Fibroblast of lung (primary cell): ENCODE measurements at places on chromosomes 1 and 21. TPM values are rescaled to one million over a fixed set of nuclear protein-coding genes. Genes with fewer than 3 reads are reported as not detected.

- peaks cover 23% of the 10 kb centered on the region for H3K27me3 ChIP-seq
- no peak overlapping the region for H3K4me3 ChIP-seq
- DNase-seq = no peak
- no peaks in the 10 kb centered on the region for H3K36me3 ChIP-seq
These were observed 49.1 kb downstream of the ELK4 start for GRCh38 chr1:205582471-205583291.

GRCh38 chr1:2214541-2215241 is 13.4 kb upstream of the SKI start:
- peaks cover 23% of the 10 kb centered on the region for H3K4me1 ChIP-seq
- peak overlapping the region; percentile 98 for H3K27ac ChIP-seq
- H3K4me3 ChIP-seq = no peak overlapping the region
- no peaks in the 10 kb centered on the region for H3K36me3 ChIP-seq
- DNase-seq = no peak
- H3K27me3 ChIP-seq = no peaks in the 10 kb centered on the region

- H3K27ac ChIP-seq = no peak overlapping the region
- H3K27me3 ChIP-seq = no peaks in the 10 kb centered on the region
- no peaks in the 10 kb centered on the region for H3K36me3 ChIP-seq
These were observed 852.4 kb upstream of the ADAMTS5 start for GRCh38 chr21:27819299-27819698.

DNA sequence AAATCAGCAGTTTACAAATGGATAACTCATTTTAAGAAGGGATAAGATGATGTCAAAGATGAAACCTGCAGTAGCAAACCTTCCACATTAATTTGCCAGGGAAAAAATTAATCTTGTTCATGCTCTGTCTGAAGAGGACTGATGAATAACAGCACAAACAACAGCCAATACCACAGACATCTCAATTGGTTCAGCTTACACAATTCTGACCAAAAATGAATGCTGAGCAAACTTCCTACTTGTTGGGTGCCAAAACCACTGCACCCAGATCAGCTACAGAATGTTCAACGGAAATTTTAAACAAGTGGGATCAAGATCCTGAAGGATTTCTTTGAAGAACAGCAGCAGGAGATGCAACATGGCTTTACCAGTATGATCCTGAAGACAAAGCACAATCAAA is 98.3 kb downstream of the COQ8A start:
- H3K4me3 ChIP-seq = no peak overlapping the region
- no peaks in the 10 kb centered on the region for H3K27me3 ChIP-seq
- no peak overlapping the region for H3K27ac ChIP-seq
- no peaks in the 10 kb centered on the region for H3K36me3 ChIP-seq
- H3K4me1 ChIP-seq = no peaks in the 10 kb centered on the region

DNA sequence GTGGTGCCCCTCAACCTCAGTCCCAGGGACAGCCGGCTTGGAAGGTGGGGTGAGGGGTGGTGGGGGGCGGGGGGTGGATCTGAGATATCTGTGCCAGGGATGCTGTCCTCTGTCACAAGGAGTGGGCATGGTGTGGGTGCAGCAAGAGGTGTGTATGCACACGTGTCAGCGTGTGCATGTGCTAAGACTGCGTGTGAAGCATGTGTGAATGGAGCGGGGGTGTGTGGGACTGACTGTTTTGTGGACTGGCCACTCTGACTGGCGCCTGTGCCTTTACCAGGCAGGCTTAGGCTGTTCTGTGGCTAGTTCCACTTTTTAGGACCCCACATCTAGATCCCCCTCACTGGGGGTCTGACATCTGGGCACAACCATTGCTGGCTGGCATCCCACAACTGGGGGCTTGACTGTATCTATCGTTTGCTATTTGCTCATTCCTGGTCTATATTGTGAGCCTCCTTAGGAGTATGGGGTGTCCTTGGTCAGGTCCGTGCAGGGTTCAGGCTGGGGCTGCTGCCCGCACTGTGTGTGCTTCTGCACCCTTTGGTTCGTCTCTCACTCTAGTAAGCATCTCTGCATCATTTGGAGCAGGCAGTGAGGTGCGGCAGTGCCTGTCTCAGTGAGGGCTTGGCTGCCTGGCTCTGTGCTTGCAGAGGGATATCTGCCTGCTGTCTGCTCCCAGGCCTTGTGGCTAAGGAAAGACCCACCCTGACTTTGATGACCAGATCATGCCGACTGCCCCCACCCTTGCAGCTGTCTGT is 1.9 kb downstream of the AMPD2 start:
- H3K36me3 ChIP-seq = peaks cover 2% of the 10 kb centered on the region
- H3K4me1 ChIP-seq = peaks cover 24% of the 10 kb centered on the region
- no peaks in the 10 kb centered on the region for H3K27me3 ChIP-seq
- H3K4me3 ChIP-seq = peak overlapping the region; percentile 85
- DNase-seq = no peak

GRCh38 chr1:229758101-229759036 is 132.3 kb downstream of the URB2 start:
- no peaks in the 10 kb centered on the region for H3K4me1 ChIP-seq
- H3K4me3 ChIP-seq = no peak overlapping the region
- no peak overlapping the region for H3K27ac ChIP-seq
- no peaks in the 10 kb centered on the region for H3K27me3 ChIP-seq
- H3K36me3 ChIP-seq = no peaks in the 10 kb centered on the region

DNA sequence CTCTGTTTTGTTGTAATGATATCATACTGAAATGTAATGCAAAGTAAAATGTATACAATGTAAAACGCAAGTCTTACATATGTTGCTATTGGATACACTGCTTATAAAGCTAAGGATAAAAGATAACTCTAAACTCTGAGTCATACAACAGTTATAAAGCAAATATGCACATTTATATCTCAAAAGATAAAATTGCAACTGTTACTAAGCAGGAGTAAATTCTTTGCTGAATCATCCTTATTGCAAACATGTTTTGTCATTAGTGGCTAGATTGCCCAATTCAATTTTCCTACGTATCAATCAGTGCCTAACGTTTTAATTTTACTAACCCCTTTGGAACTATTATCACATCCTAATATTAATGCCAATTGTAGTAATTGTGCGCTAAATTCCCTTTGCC is 762.9 kb downstream of the LTN1 start:
- no peak overlapping the region for H3K4me3 ChIP-seq
- no peaks in the 10 kb centered on the region for H3K36me3 ChIP-seq
- no peaks in the 10 kb centered on the region for H3K27me3 ChIP-seq
- peak overlapping the region; percentile 82 for H3K27ac ChIP-seq
- peaks cover 10% of the 10 kb centered on the region for H3K4me1 ChIP-seq

DNA sequence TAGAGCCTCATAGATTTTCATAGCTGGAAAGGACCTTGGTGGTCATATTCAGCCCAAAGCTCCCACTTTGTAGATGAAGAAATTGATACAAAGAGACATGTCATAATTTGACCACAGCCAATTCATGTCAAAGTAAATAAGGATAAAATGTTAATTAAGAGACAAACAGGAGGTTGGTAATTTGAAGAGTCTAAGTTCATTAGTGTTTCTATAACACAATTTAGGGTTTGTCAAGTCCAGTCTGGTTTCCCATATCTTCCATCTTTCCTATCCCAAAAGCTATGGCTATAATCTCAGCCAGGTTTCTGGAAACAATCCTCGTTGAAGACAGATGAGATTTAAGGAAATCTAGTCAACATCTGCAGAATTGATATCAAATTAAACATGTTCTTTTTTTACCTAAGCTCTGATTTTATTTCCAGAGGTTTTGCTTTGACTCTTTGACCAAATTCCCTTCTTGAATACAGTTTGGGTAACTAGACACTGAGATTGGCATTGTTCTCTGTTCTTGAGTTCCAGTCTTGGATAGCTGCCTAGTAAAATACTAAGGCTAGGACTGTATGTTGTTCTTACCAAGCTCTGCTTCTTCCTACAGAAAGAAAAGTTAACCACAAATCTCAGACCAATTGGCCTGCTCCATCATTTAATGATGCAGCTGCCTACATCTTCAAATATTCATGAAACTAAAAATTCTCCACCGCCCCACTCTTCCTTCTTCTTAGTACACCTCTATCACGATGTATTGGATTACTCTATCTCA is 62.0 kb downstream of the SLC44A5 start:
- H3K27ac ChIP-seq = no peak overlapping the region
- no peaks in the 10 kb centered on the region for H3K4me1 ChIP-seq
- no peaks in the 10 kb centered on the region for H3K27me3 ChIP-seq
- no peaks in the 10 kb centered on the region for H3K36me3 ChIP-seq
- no peak for DNase-seq

GRCh38 chr1:2374252-2375155 is 16.9 kb downstream of the MORN1 start:
- no peak overlapping the region for H3K27ac ChIP-seq
- no peaks in the 10 kb centered on the region for H3K27me3 ChIP-seq
- no peaks in the 10 kb centered on the region for H3K4me1 ChIP-seq
- no peak overlapping the region for H3K4me3 ChIP-seq

DNA sequence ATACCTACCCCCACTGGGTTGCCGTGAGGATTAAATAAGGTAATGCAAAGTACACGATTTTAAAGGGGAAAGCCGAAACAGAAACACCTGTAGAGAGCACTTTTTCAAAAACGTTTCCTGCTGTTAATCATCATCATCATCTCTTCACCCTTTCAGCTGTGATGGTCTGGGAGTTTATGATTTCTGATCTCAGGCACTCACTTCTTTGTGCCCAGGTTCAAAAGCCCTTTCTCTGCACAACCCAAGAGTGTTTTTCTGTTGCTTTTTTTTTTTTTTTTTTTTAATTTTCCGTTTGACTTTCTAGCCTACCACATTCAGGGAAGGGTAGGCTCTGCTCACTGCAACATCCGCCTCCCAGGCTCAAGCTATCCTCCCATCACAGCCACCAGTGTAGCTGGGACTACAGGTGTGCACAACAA is 936 bp upstream of the UBXN11 start:
- no peaks in the 10 kb centered on the region for H3K36me3 ChIP-seq
- no peak for DNase-seq
- H3K4me1 ChIP-seq = peaks cover 9% of the 10 kb centered on the region
- no peak overlapping the region for H3K4me3 ChIP-seq
- no peaks in the 10 kb centered on the region for H3K27me3 ChIP-seq

- no peaks in the 10 kb centered on the region for H3K36me3 ChIP-seq
- H3K4me1 ChIP-seq = peaks cover 11% of the 10 kb centered on the region
- no peak overlapping the region for H3K4me3 ChIP-seq
- DNase-seq = no peak
These were observed 346.9 kb upstream of the SNX7 start for GRCh38 chr1:98314601-98315000.

DNA sequence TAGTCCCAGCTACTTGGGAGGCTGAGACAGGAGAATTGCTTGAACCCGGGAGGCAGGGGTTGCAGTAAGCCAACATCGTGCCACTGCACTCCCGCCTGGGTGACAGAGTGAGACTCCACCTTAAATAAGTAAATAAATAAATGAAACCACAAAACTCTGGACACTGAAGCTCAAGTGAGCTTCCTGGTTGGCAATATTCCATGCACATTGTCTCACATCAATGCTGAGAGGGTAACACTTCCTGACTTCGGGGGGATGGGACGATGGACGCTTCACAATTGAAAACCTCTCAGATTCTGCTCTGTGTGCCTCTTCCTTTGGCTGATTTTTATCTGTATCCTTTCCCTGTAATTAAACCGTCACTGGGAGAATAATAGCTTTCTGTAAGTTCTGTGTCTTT is 70.0 kb upstream of the ZNF644 start:
- H3K27ac ChIP-seq = no peak overlapping the region
- peak; percentile 10 for DNase-seq
- no peaks in the 10 kb centered on the region for H3K27me3 ChIP-seq
- no peaks in the 10 kb centered on the region for H3K36me3 ChIP-seq
- no peaks in the 10 kb centered on the region for H3K4me1 ChIP-seq

- no peak overlapping the region for H3K4me3 ChIP-seq
- H3K4me1 ChIP-seq = peaks cover 15% of the 10 kb centered on the region
- H3K27ac ChIP-seq = no peak overlapping the region
- H3K36me3 ChIP-seq = peaks cover 10% of the 10 kb centered on the region
These were observed 1.8 kb upstream of the MTFR1L start for GRCh38 chr1:25817840-25818501.

DNA sequence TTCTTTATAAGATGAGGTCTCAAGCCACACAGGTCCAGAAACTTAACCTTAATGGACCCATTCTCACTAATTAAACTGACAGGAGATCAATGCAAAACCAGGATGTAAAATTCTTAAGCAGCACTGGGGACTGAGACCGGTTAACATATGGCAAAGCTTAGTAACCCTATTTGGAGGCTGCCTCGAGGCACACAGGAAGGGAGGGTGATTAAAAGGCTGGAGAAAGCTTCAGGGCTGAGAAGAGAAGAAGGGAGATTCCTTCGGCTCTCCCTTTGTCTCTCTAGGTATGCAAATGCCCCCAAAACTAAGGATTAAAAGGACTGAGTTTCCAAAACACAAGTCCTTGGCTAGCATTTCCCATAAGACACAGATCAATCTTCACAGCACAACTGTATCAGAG is 120.8 kb upstream of the DSCAM start:
- no peak overlapping the region for H3K4me3 ChIP-seq
- DNase-seq = no peak
- H3K27ac ChIP-seq = no peak overlapping the region
- H3K4me1 ChIP-seq = no peaks in the 10 kb centered on the region
- no peaks in the 10 kb centered on the region for H3K36me3 ChIP-seq

- H3K36me3 ChIP-seq = no peaks in the 10 kb centered on the region
- H3K27me3 ChIP-seq = no peaks in the 10 kb centered on the region
- no peak overlapping the region for H3K27ac ChIP-seq
- peaks cover 2% of the 10 kb centered on the region for H3K4me1 ChIP-seq
- H3K4me3 ChIP-seq = no peak overlapping the region
- DNase-seq = peak; percentile 61
These were observed 92.3 kb downstream of the CTH start for GRCh38 chr1:70503358-70503757.

- H3K27ac ChIP-seq = peak overlapping the region; percentile 81
- peak; percentile 92 for DNase-seq
- H3K27me3 ChIP-seq = no peaks in the 10 kb centered on the region
- no peaks in the 10 kb centered on the region for H3K36me3 ChIP-seq
- peak overlapping the region; percentile 12 for H3K4me3 ChIP-seq
- H3K4me1 ChIP-seq = peaks cover 7% of the 10 kb centered on the region
These were observed 27.7 kb upstream of the DYRK1A start for GRCh38 chr21:37338671-37339551.

DNA sequence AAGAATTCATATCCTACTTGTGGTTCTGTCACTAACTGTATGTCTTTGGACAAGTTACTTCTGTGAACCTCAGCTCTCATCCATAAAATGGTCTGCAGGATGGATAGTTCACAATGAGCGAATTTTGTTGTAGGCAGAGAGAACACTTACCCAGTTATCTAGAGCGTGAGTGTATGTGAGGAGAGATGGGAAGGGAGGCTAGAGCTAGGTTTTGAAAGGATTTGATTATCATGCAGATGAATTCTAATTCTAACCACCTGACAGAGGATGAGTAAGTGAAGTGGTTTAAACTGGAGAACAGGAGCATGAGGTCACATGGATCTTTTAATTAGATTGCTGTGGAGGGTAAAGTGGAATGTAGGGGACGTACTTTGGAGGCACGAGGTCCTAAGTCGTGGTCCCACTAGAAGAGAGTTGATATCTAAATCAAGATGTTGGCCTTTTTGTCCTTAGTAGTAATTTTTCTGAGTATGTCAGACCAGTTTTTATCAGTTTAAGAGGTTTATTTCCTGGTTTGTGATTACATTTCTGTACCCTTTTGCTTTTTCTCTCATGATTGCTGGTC is 5.0 kb downstream of the SUCO start:
- H3K4me3 ChIP-seq = no peak overlapping the region
- no peak for DNase-seq
- no peaks in the 10 kb centered on the region for H3K36me3 ChIP-seq
- H3K27me3 ChIP-seq = no peaks in the 10 kb centered on the region
- H3K4me1 ChIP-seq = no peaks in the 10 kb centered on the region

The KRTAP13-1 gene
- polyA plus RNA-seq = not detected in 2 replicates

The OR10J1 gene
- polyA plus RNA-seq = not detected in 2 replicates

The PALMD gene
- polyA plus RNA-seq = 0.91 and 31.0 TPM in 2 replicates

The LRRC39 gene
- 0.54 and 0.64 TPM in 2 replicates for polyA plus RNA-seq
